ENCODE measurements at places on chromosomes 4 and X.

- no peak for DNase-seq
Observed at GRCh38 chrX:25442499-25442898, 426.7 kb upstream of the ARX start.

DNA sequence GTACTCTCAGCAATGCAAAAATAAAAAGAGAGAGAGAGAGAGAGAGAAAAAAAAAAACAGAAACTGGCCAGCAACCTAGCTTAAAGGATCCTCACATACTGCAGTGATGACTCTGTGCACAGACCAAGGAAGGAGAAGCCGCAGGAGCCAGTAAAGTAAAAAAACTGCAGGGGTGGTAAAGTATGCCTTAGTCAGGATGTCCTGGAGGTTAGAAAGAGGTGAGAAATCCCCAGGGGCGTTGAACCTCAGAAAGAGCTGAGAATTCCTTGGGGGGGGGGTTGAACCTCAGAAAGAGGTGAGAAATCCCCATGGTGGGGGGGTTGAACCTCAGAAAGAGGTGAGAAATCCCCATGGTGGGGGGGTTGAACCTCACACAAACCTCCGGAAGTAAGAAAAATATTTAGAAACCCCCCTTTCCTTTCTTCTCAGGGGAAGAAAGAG is 48.0 kb downstream of the MAGEA9 start:
- DNase-seq = no peak

DNA sequence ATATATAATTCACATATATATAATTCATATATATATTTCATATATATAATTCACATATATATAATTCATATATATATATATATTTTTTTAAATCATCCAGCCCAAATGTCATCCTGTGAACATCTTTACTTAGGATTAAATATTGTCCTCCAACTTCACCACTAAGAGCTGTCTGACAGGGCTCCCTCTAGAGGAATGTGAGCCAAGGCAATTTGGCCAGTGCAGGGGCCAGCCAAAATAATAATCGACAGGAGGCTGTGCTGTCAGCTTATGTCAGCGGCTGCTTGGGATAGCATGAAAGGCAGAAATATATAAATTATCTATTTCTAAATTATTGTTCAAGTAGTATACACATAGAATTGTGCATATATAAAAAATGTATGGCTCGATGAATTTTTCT is 29.5 kb downstream of the EGFL6 start:
- DNase-seq = no peak

GRCh38 chrX:115940888-115941332 is 229.6 kb upstream of the AGTR2 start:
- no peak for DNase-seq

DNA sequence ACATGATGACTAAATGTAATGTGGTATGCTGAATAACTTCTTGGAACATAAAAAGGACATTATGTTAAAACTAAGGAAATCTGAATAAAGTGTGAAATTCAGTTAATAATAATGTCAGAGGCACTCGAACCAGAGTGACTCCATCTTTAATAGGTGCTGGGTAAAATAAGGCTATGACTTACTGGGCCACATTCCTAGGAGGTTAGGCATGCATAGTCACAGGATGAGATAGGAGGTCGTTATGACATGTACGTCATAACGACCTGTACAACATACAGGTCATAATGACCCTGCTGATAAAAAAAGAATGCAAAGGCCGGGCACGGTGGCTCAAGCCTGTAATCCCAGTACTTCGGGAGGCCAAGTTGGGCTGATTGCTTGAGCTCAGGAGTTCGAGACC is 28.9 kb upstream of the OPHN1 start:
- DNase-seq = no peak

GRCh38 chr4:75514949-75515612 is 808 bp downstream of the THAP6 start:
- DNase-seq = no peak

- no peak for DNase-seq
Observed at GRCh38 chrX:49958727-49959485, 36.5 kb downstream of the CLCN5 start.

DNA sequence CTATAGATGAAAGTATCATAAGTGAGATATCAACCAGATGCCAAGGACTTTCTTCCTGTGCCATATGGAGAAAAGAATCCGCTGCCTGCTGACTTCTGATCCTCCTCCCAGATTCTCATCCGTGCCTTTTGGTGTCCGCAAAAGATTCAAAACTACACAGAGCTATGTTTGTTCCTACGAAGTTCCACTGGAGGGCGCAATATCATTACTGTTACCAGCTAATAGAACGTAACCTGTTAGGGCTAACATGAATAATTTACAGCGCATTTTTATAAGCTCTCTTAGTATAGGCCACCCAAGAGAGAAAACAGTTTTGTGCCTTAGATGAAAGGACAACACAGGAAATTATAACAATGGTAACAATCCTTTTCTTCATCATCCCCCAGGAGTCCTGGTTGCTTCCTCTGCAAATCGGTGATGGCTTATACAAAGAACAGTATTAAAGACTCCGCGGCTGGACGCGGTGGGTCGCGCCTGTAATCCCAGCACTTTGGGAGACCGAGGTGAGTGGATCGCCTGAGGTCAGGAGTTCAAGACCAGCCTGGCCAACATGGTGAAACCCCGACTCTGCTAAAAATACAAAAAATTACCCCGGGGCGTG is 22.8 kb upstream of the CENPVL3 start:
- peak; percentile 79 for DNase-seq

All from SK-N-MC (cell line).